ENCODE measurements at places on chromosomes 7 and 10.

DNA sequence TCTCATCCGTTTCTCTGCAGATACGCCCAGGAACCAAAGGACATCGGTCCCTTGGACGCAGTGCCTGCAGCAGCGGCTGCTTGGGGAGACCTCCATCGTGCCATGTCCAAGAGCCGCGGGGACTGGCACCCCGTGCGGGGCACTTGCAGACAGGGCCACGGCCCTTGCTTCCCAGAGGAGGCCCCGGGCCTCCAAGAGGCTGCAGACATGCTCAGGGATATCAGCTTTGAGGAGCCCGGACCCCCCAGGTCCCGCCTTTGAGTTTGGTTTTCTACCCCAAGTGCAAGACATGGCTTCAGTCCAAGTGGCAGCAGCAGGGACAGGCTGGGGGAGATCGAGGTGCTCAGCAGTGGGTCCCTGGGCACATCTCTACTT lies 279.6 kb downstream of the ELFN1 start:
- no peak for DNase-seq

DNA sequence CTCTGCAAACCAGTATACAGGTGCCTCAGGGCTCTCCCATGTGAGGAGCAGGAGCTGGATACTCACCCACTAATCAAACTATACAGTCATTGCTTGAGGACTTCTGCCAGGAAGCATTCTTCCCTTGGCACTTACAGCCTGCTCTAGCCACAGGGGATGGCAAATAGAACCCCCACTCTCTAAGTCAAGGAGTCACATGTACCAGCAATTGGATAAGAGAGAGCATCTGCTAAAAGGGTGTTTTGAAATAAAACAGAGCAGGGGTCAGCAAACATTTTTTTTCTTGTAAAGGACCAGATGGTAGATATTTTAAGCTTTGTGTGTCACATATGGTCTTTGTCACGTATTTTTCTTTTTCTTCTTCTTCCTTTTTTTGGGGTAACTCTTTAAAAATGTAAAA lies 865.2 kb upstream of the GHITM start:
- DNase-seq, result no peak

DNA sequence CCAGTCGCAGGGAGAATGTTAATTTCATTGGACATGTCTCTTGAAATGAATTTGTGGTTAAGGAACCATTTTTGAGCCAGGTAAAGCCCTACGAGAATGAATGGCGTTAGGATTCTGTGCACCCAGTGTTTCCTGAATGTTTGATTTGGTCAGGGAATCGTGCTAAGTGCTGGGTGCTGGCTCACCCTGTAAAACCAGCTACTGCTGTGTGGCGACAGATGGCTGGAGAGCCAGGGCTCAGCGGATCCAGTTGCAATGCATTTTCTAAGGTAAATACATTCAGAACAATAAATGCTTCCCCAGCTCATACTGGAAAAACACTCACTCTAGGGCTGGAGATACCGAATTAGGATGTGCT lies 355.5 kb downstream of the GLRX3 start:
- no peak for DNase-seq

- no peak for DNase-seq
Measured at GRCh38 chr10:127899766-127900387, 7.0 kb upstream of the PTPRE start.

GRCh38 chr7:103771294-103771693 lies 218.2 kb downstream of the RELN start:
- DNase-seq, result no peak

DNA sequence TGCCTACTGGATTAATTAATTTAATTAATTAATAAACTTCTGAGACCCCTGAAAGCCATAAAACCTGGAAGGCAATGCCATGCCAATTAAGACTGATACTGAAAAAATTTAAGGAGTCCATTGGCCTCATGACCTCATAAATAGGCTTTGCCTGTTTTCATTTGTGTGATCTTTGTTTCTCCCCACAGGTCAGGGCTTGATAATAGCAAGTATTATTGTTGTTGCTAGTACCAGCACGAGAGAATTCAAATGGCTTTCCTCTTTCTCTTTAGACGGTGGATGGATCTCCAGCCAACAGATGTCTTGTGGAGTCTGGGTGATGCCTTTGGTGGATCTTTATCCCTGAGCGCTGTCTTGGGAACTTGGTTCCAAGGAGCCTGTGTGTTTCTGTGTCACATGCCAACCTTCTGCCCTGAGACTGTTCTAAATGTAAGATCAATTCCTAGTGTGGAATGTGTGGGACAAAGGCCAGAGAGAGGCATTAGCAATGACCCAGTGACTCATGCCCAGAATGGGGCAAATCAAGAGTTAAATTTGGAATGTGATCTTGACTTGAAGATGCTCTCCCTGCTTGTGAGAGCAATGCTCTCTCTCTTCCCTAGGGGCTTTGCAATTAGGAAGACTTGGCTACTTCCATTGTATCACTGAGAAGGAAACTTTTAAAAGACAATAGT lies 17.7 kb downstream of the ACSM6 start:
- DNase-seq, result no peak

DNA sequence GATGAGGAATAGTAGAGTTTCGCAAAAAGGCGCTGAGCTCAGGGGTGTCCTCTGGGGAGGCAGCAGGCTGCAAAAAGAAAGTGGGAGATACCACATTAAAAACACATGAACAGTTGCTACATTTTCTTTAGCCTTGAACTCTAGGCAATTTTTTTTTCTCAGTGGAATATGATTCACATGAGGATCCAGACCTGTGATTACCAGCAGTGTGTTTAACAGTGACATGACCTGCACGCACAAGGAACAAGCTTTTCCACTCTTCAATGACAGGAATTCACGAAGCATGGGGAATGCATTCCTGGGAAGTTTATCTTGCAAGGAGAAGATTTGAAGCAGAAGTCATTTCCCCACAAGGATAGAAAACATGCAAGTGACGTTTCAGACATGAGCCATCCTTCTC lies 161.6 kb downstream of the ITGA8 start:
- DNase-seq, result no peak

DNA sequence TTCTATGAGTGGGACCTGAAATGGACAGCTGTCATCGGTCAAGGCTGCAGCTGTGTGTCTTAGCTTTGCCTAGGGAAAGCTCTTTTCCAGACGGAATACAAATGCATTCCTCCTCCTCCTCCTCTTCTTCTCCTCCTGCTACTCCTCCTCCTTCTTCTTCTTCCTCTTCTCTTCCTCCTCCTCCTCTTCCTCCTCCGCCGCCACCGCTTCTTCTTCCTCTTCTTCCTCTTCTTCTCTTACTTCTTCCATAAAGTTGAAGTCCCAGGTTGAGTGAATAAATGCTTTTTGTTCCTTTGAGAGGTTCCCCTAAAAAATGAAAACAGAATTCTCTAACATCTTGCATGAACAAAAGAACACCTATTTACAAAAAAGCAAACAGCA lies 28.7 kb downstream of the KLF6 start:
- no peak for DNase-seq

DNA sequence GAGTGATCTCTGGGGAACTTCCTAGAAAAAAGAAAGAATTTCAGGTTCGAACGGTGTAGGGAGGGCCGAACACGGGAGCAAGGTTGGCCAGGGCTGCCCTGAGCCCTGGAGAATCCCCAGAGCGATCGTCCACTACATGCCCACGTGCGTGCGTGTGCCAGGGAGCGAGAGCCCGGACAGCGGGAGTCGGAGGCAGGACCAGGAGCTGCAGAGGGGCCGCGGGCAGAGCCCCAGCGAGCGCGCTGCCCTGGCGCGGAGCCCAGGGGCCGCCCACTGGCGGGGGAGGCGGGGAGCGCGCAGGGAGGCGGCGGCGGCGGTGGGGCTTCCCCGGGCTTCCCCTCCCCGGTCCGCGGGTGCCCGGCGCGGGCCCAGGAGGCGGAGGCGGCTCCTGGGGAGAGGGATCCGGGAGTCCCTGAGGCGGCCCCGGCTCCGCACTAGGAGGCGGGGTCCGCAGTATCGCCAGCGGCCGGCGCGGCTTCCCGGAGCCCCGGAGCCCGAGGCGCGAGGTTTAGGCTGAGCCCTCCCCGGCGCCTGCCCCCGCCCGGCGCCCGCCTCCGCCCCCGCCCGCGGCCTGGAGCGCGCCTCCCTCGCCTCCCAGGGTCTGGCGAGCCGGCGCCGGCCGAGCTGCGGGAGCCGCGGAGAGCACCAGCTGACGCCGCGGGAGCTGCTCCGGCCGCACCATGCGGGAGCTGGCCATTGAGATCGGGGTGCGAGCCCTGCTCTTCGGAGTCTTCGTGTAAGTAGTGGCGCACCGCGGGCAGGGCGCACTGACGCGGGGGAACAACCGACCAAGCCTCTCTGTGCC lies at the start of gene PLPP4:
TSS of gene PLPP4 (plus strand) at position 602 of the 805 bp plus-strand sequence. CDS start at position 681, 79 bp downstream.
- DNase-seq, result peak; percentile 59

- no peak for DNase-seq
Measured at GRCh38 chr7:27339478-27339877, 96.9 kb downstream of the EVX1 start.

DNA sequence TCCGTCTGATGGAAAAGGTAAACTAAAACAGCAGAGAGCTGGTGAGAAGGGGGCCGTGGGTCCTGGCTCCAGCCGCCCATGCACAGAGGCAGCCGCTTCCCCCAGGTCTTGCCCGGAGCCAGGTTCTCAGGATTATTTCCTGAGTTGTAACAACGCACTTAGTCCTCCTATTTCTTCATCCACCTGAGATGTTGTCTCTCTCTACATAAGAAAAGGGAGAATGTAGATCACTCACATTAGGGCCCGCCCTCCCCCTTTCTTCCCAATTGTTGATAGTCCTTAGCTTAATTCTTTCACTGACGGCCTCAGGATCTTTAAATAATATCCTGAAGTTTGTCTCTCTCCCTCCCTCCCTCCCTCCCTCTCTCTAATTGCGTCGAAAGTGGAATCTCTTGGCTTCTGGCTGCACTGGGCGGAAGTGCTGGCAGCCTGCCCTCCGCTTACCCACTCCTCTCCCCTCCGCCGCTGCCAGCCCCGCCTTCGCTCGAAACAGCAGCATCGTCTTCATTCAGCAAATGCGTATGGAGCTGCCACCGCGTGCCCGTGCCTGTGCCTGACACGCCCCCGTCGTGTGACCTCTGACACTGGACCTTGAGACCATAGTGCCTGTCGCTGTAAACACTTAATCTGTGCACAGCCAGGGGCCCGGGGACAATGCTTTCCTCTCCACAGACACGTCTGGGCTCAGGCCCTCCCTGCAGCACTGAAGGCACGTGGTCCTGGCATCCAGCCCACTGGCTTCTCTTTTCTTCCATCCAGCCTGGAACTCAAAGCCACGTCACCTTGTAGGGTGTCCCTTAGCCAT lies 174.5 kb upstream of the PPP2R2D start:
- DNase-seq, result no peak

DNA sequence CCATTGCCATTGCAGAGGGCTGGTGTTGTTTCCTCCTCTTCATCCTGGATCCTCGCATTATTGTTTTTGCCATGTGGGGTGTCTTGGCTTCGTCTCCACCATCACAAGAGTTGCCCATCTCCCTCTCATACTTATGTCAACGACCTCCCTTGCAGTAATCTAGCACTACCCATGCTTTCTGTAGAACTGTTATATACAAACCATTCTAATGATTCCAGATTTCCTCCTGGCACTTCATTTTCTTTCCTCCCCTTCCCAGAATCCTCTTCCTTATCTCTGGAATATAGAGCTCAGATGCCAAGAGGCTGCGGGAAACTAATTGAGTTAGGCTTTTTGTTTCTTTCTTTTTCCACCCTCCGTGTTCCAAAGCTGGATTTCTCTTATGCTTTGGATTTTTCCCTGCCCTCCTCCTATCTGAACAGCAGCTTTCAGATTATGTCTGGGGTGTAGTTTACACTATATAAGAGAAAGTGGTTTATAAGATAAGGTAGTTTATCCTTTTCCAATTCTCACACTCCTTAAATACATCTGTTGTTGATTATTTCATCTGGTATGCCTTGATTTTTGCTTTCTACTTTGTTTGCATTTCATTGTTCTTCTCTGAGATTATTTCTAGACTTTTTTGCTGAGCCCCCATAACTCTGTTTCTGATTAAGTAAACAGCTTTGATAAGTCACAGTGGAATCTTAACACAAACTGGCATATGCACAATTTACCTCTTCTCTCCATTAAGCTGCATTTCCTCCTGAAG lies 264.1 kb downstream of the BICC1 start:
- DNase-seq, result no peak

DNA sequence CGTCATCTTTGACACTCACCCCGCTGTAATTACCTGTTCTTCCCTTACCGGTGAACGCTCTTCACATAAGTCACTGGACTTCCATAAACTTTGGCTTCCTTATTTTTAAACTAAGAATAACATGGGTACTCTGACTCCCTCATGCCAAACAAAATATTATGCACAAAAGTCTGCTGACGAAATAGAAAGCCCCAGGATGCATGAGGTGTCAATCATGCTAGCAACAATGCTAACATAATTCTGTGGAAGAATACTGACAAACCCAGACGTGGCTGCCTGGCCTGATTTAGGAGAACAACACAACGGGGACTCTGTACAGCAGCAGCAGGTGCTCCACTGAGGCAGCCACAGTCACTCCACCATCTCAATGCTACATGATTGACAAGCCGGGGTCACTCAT lies 137.5 kb downstream of the CCDC71L start:
- no peak for DNase-seq

GRCh38 chr10:133520193-133520738 lies 6.9 kb upstream of the CYP2E1 start:
- peak; percentile 54 for DNase-seq

DNA sequence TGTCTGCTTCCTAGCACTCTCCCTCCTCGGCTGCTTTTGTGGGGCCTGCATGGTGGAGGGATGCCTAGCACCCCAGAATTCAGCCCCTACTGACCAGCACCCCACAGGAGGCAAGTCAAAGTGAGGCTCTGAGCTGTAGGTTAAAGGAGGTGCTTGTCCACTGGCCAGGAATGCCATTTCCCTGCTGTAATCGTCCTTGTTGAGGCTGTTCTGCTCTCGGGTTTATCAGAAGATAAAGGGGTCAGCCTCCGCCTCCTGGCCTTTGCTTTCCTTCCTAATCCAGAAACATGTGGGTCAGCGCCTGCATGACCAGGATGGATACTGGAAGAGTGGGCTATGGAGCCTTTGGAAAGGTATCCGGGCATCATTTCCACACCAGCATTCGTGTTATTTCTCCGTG lies 98.9 kb downstream of the MKI67 start:
- no peak for DNase-seq

- no peak for DNase-seq
Measured at GRCh38 chr10:96588060-96588554, 1.3 kb upstream of the TM9SF3 start.

- peak; percentile 30 for DNase-seq
Measured at GRCh38 chr7:6636741-6637543, at the start of gene ZNF316. TSS of gene ZNF316 (plus strand) at chr7:6637318. CDS start at chr7:6642410, 5,092 bp downstream.

GRCh38 chr7:133433165-133433812 lies 180.4 kb downstream of the EXOC4 start:
- DNase-seq, result no peak

- no peak for DNase-seq
Measured at GRCh38 chr7:44872787-44873186, 12.5 kb downstream of the PURB start.
